ENCODE measurements at places on chromosomes 6 and 20.

DNA sequence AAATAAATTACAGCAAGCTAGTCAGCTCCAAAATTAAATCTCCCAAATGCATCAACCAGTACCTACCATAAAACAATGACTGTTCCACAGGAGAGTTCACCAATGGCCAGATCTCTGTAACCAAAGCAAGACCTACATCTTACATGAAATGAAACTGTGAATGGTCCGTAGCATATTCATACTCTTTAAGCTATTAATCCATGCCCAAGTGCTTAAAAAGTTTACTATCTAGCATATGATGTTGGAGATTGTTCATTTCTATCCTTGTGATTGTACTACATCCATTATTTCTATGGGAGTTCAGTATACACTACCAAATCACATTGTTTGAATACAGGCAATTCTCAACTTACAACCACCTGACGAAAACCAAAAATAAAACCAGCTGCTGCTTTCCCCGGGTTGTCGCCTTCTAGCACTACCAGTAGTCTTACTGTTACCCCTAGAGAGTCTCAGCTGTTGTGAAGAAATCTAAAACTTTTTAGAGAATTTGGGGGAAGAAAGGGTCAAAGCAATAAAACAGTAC is 38.0 kb downstream of the HIVEP2 start:
- DNase-seq: no peak
- no peak overlapping the region for H3K27ac ChIP-seq
- H3K27me3 ChIP-seq: no peaks in the 10 kb centered on the region
- peaks cover 37% of the 10 kb centered on the region for H3K4me1 ChIP-seq
- H3K36me3 ChIP-seq: peaks cover 4% of the 10 kb centered on the region

GRCh38 chr6:72216222-72217068 is 330.1 kb downstream of the RIMS1 start:
- H3K4me1 ChIP-seq: no peaks in the 10 kb centered on the region
- H3K27ac ChIP-seq: no peak overlapping the region
- no peaks in the 10 kb centered on the region for H3K36me3 ChIP-seq
- no peak for DNase-seq

GRCh38 chr6:110800839-110801196 is 14.5 kb downstream of the CDK19 start:
- no peaks in the 10 kb centered on the region for H3K4me1 ChIP-seq
- no peak overlapping the region for H3K27ac ChIP-seq
- H3K4me3 ChIP-seq: no peak overlapping the region

- H3K4me1 ChIP-seq: no peaks in the 10 kb centered on the region
- DNase-seq: no peak
- H3K36me3 ChIP-seq: no peaks in the 10 kb centered on the region
- peaks cover 9% of the 10 kb centered on the region for H3K27me3 ChIP-seq
- no peak overlapping the region for H3K27ac ChIP-seq
Measured at GRCh38 chr6:116969211-116969863, 92.3 kb downstream of the RFX6 start.

GRCh38 chr20:37474386-37474785 is 46.7 kb upstream of the NNAT start:
- no peak overlapping the region for H3K4me3 ChIP-seq
- DNase-seq: peak; percentile 67
- H3K27me3 ChIP-seq: peaks cover 6% of the 10 kb centered on the region
- no peaks in the 10 kb centered on the region for H3K4me1 ChIP-seq

DNA sequence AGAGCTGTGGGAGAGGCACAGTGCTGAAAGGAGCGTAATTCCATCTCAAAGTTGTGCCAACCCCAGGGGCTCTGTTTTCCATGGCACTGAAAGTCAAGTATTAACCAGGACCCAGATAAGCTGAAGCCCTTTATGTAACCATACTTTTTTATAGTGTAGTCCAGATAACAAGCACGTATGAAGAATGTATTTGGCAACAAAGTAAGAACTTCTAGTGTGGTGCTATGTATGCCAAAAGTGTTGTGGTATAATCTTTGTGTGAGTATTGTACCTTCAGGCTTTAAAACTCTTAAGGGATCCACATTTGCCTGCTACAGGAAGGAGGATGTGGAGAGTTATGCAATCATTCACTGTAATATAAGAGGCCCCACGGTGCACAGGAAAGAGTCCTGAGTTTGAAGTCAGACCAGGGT is 129.4 kb downstream of the IBTK start:
- H3K4me1 ChIP-seq: no peaks in the 10 kb centered on the region
- no peaks in the 10 kb centered on the region for H3K36me3 ChIP-seq
- no peak overlapping the region for H3K27ac ChIP-seq
- DNase-seq: no peak
- no peaks in the 10 kb centered on the region for H3K27me3 ChIP-seq
- H3K4me3 ChIP-seq: no peak overlapping the region

All from RWPE2 (cell line).